ENCODE measurements at places on chromosomes 4 and X.
A peak's percentile ranks its signal among the peaks of the same experiment; 100 is the strongest.

DNA sequence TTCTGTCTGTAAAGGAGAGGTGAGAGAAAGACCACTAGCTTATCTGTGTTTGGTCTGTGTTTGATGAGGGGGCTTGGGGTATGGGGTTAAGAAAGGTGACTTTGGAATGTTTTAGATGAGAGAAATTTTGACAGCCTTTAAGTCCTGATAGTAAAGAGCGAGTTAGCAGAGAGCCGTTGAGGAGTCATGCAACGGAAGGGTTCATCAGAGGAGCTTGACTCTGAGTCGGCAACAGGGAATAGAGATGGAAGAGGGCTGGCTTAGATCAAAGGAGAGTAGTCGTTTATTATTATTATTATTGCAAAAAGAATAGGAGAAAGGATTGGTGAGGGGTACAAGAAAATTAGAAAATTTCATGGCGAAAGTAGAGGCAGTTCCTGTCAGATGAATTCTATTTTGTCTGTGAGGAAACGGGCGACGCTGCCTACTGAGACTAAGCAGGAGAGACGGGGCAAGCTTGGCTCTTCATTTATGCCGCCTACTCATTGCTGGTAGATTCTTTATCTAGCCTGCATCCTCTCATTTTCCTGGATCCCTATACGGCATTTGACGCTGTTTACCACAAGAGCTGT is 473 bp upstream of the VAMP7 start:
- no peak for DNase-seq

- DNase-seq: no peak
Measured at GRCh38 chr4:170374770-170375169, 285.0 kb upstream of the AADAT start.

DNA sequence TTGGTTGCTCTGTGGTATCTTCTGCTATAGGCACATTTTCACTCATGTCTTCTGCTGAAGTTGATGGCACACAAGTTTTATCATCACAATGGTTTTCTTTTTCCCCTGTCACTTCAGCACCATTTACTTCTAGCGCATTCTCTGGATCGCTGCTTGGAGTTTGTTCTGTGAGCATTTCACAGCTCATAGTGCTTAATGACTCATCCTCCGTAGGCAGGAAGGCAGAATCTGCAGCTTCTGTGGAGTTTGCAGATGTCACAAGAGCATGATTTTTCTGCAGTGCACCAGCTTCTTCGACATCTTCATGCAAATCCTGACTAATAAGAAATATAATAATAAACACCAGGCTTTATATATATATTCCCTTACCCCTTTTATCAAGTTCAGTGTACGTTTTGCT is 83.6 kb downstream of the CHM start:
- no peak for DNase-seq

GRCh38 chrX:7983581-7983980 is 56.4 kb upstream of the PNPLA4 start:
- DNase-seq: no peak

GRCh38 chr4:47367761-47368160 is 95.7 kb downstream of the COMMD8 start:
- DNase-seq: no peak

- DNase-seq: no peak
Measured at GRCh38 chr4:73816814-73817213, 19.7 kb upstream of the CXCL6 start.

DNA sequence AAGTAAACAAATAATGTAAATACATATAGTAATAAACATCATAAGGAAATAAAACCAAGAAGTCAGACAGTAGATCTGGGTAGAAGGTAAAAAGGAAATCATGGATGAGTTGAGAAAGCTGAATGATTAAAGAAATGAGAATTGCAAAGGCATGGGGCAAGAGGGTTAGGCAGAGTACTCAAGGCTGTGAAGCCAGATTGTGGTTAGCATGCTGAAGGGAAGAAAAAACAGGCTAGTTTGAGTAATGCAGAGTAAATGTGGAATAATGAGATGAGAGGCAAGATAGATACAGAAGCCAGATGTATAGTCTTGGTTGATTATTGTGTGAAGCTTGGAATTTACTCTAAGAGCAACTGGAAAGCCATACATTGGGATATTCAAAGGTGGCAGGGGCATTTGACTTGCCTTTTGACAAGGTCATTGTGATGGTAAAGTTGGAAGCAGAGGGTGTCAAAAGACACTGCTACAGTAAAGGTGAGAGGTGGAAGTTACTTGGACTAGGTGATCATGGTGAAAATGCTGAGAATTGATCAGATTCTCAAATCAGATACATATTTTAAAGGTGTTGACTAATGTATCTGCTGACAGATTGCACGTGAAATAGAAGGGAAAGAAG is 307.0 kb downstream of the FSTL5 start:
- DNase-seq: no peak

- no peak for DNase-seq
Measured at GRCh38 chrX:13168269-13168668, 123.8 kb upstream of the FAM9C start.

DNA sequence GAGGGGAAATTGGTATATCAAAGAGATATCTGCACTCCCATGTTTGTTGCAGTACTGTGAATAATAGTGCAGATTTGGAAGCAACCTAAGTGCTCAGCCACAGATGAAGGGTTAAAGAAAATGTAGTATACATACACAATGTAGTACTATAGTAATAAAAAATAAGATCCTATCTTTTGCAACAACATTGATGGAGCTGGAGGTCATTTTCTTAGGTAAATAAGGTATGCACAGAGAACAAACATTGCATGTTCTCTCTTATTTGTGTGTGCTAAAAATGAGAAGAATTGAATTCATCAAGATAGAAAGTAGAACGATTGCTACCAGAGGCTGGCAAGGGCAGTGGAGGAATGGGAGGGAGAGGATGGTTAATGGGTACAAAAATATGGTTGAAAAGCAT is 117.9 kb upstream of the TRAM1L1 start:
- no peak for DNase-seq

DNA sequence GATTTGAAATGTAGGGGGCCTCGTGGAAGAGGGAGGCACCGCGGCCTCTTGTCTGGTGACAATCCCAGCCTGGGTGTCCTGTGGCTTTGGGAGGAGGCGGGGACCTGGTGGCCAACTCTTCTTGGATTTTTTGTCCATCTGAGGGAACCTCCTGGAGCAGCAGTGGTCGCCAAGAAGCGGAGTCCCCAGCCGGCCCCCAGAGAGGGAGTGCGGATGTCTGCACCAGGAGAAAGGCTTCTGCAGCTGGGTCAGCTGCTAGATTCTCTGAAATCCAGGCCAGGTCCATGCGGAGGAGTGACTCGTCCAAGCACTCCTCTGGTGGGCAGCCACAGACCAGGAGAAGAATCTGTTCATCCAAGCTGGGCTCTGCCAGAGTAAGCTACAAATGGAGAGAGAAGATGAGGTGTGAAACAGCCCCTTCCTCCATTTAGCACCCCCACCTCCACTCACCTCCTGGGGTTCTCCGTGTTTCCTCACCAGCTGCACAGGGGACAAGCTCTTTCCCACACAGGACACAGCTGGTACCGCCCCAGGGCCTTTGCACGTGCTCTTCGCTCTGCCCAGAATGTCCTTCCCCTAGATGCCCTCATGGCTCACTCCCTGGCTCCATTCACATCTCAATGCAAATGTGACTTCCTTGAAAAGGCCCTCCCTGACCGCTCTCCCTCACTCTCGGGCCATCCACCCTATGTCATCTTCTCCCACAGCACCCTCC is 27.6 kb downstream of the C4orf50 start:
- DNase-seq: no peak

- DNase-seq: no peak
Measured at GRCh38 chr4:74996996-74997395, 64.1 kb downstream of the PARM1 start.

DNA sequence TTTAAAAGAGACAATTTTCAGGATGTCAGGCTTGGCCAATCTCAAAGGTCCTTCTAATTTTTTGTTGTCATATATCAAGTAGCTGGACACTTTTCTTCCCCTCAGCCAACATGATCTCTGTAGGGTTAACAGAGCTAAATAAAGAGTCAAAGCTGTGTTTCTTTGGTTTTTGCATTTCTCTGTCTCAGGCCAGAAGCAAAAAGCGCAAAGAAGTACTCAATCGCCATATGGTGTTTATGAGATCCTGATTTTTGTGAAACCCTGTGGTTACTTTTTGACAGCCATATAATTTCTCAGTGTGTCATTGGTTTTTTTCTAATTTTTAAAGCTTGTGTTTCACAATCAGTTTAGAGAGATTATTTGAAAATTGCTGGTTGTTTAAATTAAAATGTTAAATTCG is 111.9 kb downstream of the MAPK10 start:
- no peak for DNase-seq

- DNase-seq: no peak
Measured at GRCh38 chr4:101009471-101009870, 337.9 kb downstream of the PPP3CA start.

GRCh38 chr4:183416879-183417755 is 27.3 kb upstream of the CDKN2AIP start:
- DNase-seq: no peak

- DNase-seq: no peak
Measured at GRCh38 chr4:169124661-169125060, 114.6 kb upstream of the CBR4 start.

GRCh38 chr4:7180938-7181337 is 11.4 kb upstream of the SORCS2 start:
- no peak for DNase-seq

- no peak for DNase-seq
Measured at GRCh38 chrX:74467656-74468055, 46.4 kb downstream of the SLC16A2 start.

- DNase-seq: peak; percentile 25
Measured at GRCh38 chrX:119755981-119756533, 2.3 kb upstream of the SOWAHD start.

DNA sequence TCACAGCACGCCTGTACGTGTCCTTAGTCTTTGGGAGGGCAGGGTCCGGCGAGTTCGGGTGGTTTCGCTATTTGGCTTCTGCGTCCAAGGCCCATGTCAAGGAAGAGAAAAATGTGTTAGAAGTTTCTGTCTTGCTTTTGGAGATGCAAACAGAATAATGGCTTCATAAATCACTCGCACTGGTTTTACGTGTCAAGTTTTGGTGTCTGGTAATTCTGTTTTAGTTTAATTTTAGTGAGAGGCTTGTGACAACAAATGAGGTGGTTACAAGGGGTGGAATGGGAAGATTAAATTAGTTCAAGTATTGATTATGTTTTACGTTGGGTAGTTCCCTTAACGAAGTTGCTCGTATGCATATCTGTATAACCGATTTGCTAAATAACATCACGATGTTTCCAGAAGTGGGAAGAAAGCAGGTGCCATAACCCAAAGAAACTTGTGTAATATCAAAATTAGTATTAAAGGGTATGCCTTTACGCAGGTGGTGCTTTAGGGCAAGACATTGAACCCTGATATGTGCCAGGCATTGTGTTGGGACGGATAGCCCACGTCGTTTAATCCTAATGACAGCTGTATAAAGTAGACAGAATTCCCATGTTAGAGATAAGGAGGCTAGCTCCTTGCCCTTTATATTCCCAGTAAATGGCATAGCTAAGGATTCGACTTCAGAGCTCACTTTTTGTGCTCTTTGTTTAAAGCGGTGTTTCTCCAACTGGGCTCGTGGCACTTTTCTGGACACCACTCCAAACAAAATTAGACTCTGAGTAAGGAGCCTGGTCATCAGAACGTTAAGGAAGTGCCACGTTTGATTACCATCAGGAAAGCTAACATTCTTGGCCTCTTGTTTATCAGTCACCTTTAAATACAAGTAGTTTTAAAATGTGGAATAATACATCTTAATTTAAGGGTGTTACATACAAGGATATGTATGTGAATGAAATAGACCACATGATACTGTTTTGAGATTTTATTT is 843 bp downstream of the RPL34 start:
- DNase-seq: peak; percentile 8

DNA sequence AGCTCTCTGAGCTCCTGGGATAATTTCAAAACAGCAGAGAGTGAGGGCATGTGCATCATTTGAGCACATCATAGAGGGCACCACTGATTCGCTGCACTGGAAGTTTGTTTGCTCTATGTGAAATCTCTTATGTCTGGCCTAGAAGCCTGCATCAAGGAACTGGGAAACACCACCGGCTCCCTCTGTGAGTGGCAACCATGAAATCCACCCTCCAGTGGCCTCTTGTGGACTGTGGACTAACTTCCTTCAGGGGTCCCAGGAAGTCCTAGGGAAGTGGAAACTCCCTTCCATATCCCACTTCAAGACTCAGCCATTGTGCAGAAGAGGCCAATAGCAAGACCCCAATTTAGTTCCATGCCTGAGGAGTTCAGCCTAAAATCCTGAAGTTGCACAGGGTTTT is 48.0 kb upstream of the IGFBP7 start:
- DNase-seq: no peak

DNA sequence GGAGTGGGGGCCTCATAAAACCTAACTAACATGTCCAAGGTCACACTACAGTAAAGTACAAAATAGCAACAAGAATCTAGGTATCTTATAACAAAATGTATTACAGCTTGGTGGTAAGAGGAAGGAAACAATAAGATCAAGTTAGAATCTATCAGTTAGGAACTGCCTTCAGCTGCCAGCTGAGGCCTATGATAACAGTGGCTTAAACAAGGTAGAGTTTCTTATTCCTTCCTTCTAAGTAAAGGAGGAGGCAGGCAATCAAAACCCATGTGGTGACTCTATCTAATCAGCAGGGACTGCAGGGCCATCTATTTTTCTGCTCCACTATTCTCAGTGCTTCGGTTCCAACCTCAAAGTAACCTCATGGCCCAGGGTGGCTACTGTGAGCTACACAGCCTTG is 10.9 kb downstream of the SH3D19 start:
- DNase-seq: no peak

DNA sequence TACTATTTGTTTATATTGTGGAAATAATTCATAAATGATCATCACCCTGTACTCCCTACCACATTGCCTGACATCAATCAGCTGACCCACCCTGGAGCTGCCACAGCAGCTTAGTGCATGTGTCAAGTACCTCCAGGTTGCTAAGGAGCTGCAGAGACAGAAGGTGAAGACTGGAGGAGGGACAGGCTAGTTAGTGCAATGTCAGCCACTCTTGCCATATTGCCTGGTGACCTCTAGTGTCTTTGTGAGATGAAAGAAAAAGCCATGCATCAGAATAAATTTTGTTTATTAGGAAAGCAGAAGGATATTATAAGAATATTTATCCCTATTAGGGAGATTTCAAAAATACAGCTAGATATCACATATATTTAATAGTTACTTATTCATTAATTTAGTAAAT is 243.9 kb upstream of the FAT4 start:
- DNase-seq: no peak

- no peak for DNase-seq
Measured at GRCh38 chr4:120616-121015, 3.7 kb upstream of the ZNF718 start.

DNA sequence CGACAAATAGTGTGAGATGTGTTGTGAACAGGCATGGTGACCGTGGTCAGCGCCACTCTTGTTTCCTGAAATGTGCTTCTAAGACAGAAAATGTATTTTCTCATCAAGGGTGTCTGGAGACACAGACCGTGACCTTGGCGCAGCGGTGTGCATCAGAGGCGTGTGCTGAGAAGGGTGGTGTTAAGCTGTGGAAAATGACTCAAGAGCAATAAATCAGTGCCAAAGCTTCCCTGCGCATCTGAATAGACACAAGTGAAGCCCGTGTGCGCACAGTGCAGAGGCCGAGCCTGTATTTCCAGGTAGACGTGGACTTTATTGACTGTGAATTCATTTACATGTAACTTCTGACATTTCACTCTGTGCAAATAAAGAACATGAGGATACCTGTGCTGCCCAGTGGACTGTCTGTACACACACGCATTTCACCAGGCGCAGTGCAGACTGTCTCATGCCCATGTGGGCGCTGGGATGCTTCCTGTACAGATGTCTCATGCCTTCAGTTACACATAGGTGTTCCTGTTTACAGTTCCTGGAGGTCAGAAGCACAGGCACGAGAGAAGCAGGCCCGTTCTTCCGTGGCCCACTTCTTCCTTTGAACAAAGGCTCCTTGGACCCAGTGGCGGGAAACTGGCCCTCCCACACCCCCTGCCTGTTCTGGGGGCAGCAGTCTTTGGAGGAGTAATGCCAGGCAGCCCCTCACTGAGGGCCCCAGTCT is 31.9 kb downstream of the NSG1 start:
- DNase-seq: no peak

Measured in activated T-helper 1 cell treated with anti-CD3 and anti-CD28 coated beads, Interleukin-2, amount 50 U/mL, for 16 hours (primary cell).